ENCODE measurements at places on chromosomes 13 and 19.

DNA sequence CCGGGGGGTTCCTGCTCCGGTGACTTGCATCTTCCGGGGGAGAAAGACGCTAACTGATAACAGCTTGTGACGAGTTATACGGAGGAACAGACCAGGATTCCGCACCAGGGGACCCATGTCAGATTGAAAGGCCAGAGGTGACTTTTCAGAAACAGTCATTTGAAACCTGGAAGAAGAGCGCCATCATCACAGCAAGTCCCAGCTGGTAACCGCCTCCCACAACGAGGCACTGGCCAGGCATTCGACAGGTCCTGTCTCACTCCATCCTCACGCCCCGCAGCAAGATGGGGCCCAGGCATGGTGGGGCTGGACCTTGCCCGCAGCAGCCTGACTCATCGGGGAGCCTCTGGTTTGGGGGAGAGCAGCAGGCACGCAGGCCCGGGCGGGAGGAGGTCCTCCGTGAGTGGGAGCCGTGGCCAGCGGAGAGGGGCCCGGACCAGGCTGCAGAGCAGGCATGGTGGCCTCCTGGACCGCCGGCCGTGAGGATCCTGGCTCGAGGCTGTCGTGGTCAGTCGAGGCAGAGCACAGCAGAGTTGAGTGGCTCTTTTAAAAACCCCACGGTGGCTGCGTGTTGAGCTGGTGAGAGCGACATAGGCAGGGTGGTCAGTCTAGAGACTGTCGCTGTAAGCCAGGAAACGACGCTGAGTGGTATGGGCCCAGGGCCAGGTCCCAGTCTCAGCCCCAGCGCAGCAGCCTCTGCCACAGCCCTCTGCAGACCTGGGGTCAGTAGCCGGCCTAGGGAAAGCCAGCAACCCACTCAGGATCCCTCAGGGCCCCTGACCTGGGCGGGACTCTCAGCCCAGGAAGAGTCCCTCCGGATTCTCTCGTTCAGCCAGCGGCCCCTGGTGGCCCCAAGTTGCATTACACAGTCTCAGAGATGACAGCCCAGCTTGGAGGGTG, 94.9 kb upstream of the MCF2L start:
- no peak for DNase-seq

DNA sequence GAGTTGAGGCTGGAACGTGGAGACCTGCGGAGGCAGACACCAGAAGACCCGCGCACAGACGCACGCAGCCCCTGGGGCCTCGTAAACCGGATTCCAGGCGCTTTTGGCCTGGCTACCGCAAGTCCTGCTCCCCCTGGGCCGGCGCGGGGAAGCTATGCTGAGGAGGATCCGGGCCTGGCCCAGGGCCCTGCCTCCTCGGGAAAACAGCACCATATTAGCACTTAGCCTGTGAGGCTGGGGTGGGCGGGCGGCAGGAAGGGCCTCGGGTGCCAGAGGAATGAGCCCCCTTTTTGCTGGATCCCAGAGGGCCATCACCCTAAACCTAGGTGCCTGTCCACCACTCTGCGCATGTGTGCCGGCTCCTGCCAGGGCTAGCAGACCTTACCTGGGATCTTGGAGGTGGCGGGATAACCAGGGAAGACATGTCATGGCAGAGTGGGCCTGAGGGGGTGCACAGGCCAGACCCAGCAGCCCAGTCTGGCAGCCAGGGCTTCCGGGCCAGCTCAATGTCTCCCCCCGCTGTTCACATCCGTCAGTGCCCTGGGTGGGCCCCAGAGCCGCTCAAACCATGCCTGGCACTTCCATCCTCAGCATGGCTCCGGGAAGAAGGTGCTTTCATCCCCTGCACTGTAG, 7.3 kb downstream of the ELOF1 start:
- no peak for DNase-seq

DNA sequence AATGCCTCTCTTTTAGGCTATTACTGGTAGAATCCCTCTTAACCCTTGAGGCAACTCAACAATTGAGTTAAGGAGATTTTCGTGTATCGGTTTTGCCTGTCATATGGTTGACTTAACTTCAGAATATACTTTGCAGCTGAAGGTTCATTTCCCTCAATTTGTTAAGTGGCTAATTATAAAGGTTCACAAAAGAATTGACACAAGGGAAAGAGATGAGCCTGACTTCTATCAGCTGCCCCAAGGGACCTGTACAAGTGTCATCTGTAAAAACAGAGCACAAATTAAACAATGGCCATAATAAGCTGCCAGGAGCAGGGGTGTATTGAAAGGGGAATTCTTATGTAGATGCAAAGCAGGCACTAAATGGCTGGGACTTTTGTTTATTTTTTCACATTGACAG, 334.8 kb upstream of the OBI1 start:
- no peak for DNase-seq

DNA sequence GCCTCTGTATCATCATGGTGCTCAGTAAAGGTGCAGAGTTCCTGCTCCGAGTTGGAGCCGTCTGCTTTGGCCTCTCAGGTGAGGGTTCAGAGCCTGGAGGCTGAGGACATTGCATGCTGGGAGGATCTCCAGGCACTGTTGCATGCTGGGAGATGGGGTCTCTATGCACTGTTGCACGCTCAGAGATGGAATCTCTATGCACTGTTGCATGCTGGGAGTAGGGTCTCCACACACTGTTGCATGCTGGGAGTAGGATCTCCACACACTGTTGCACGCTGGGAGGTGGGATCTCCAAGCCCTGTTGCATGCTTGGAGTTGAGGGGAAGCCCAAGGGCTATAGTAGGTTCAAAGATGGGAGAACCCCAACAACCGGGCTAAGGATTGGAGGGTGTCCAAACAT, 8.3 kb downstream of the CACNG6 start:
- DNase-seq = no peak

GRCh38 chr19:31761281-31761913, 412.2 kb upstream of the TSHZ3 start:
- DNase-seq = no peak

DNA sequence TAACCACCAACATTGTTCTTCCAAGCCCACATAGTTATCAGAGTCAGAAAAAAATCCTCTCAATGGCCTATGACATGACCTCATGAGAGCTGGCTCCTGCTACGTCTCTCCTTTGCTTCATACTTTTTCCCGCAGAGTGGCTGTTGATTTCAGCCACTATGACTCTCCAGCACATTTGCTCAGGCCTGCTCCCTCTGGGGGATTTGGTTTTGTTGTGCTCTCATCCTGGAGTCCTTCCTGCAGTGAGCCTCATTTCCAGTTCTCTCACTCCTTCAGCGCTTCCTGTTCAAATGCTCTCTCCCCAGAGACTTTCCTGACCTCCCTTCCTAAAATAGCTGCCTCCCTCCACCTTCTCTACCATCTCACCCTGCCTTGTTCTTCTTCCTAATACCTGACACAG, 72.0 kb upstream of the USP29 start:
- DNase-seq = no peak

GRCh38 chr13:40386586-40386985, 279.9 kb downstream of the FOXO1 start:
- no peak for DNase-seq

DNA sequence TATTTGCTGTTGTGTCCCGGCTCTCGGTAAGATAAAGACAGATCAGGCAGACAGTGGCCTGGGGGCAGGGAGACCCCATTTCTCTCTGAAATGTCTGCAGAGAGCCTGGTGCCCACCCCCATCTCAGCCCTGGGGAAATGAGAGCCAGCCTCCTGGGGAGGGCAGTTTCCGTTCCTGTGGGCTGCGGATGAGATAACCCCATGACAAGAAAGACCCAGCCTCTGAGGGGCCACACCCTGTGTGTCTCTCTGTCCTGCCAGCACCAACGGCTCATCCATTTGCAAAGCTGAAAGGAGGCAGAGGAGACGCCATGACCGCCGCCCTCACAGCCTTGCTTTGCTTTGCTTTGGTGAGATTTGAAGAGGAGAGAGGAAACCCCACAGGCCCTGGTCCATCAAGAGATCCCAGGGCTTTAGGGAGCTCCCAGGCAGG, 28.1 kb upstream of the KIR3DL3 start:
- no peak for DNase-seq

GRCh38 chr13:98796798-98797197, 44.3 kb upstream of the SLC15A1 start:
- no peak for DNase-seq

DNA sequence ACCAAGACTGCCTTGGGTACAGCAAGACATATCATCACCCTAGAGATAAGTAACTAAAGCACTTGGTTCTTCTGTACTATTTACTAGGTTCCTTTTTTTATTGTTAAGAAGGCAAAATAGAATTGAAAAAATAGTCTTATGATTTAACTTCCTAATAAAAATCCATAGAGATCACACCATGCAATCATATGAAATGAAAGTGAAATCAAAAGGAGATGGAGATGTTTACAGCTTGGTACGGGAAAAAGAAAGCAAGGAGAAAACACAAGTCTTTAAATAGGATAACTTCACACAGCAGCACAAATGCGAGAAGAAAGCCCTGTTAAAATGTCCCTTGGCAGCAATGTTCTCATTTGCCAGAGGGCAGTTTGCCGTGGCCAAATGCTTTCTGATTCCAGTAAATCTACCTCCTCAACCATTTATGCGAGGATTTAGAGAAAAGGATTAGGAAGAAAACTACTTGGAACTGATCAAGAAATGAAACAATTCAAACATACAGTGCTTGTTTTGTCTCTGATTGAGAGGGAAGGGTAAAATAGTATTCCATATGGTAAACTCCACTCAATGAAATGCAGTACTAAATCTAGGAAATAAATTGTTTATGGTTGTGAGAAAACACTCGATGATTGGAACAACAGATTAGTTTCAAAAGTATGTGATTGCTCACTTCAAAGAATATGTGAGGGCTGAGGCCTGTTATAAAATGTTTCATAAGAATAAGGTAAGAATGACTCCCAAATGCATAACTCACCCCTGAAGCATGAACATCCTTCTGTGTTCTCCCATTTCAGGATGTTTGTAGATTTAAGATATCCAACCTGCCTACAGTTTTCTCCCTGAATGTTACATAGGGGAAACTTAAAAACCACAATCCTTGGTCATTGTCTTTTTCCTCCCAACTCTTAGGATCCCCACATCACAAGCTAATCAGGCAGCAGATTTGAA, 487.8 kb downstream of the DACH1 start:
- DNase-seq = peak; percentile 14

- no peak for DNase-seq
Measured at GRCh38 chr19:20471431-20471830, 94.2 kb downstream of the ZNF737 start.

GRCh38 chr13:113152984-113153809, 5.3 kb upstream of the PROZ start:
- no peak for DNase-seq

GRCh38 chr13:36959456-36960116, 39.5 kb upstream of the SMAD9 start:
- no peak for DNase-seq

DNA sequence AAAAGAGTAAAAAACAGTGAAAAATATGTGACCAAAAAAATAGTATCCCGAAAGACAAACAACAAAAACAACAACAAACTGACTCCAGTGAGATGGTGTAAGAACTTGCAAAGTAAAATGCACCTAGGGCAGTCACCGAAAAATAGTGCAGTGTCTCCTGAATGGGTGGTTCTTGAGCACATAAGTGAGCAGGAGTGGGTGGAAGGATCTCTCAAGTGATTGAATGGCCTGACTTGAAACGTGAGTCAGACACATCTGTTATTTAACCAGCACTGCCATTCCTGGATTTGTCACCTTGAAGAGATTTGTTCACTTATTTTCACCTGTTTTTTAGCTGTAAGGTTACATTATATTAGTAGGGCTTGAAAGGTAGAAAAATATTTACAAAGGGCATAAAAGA, 3.5 kb downstream of the ZNF738 start:
- DNase-seq = no peak

GRCh38 chr19:30136611-30137195, 194.7 kb downstream of the URI1 start:
- no peak for DNase-seq

DNA sequence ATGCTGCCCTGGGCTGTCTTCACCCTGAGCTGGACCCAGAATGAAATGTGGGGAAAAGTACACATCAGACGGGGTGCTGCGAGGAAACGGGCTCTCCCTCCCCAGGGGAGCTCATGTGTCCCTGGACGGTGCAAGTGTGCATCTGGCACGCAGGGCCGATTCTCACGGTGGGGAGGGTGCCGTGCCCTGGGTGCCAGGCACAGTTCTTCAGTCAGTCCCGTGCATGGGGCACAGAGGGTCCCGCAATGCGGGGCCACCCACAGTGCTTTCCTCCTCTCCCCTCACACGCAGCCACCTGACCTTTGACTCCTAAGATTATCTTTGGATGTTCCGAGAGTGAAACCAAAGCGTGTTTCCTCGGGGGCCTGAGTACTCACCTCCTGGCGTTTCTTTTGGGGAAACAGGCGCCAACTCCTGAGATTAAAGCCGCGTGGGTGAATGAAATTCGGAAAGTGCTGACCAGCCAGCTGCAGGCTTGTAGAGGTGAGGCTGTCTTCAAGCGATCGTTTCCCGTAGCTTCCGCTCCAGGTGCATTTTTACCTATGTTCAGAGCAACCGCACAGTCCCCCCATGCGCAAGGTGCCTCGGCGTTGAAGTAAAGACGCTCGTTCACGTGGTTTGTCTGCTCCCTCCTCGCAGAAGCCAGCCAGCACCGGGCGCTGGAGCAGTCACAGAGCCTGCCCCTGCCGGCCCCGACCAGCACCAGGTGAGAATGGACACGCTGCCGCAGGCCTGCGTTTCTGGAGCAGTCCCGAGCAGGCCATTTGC, 17.5 kb upstream of the F7 start:
- no peak for DNase-seq

- DNase-seq = no peak
Measured at GRCh38 chr13:32019612-32020233, 11.9 kb upstream of the FRY start.

DNA sequence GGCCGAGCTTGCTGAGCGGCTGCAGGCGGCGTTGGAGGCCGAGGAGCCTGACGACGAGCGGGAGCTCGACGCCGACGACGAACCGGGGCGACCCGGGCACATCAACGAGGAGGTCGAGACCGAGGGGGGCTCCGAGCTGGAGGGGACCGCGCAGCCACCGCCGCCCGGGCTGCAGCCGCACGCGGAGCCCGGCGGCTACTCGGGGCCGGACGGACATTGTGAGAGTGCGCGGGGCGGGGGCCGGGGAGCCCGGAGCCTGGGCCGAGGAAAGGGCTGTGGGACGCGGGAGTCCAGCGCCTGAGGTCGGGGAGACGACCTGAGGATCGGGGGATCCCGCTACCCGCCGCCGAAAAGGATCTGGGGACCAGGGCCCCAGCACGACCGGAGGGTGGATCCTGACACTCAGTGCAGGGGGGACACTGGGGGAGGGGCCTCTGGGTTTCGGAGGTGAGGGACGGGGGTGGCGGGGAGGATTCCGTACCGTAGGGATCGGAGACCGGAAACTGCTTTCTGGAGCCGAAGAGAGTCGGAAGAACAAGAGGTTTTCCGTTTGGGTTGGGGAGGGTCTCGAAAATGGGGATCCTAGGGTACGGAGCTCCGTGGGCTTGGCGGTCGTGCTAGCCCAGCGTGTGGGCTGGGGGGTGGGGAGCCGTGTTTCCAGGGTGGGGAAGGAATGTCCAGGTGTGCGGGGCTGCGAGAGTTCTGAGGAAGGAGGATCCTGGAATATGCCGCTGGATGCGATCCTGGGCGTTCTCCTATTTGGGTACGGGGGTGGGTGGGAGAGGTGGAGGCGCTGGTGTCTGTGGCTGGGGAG, 616 bp downstream of the HNRNPUL1 start:
- no peak for DNase-seq

GRCh38 chr19:40599902-40600569, 1.1 kb upstream of the LTBP4 start:
- DNase-seq = no peak

- no peak for DNase-seq
Measured at GRCh38 chr13:39362652-39363381, 240.2 kb downstream of the LHFPL6 start.

GRCh38 chr19:32066056-32066455, 279.4 kb upstream of the ZNF507 start:
- DNase-seq = no peak

Data from epithelial cell of prostate (primary cell).